ENCODE measurements at places on chromosomes 16 and 17.

- DNase-seq = peak; percentile 59
Observed at GRCh38 chr16:85079785-85080570, 32.3 kb downstream of the CIBAR2 start.

DNA sequence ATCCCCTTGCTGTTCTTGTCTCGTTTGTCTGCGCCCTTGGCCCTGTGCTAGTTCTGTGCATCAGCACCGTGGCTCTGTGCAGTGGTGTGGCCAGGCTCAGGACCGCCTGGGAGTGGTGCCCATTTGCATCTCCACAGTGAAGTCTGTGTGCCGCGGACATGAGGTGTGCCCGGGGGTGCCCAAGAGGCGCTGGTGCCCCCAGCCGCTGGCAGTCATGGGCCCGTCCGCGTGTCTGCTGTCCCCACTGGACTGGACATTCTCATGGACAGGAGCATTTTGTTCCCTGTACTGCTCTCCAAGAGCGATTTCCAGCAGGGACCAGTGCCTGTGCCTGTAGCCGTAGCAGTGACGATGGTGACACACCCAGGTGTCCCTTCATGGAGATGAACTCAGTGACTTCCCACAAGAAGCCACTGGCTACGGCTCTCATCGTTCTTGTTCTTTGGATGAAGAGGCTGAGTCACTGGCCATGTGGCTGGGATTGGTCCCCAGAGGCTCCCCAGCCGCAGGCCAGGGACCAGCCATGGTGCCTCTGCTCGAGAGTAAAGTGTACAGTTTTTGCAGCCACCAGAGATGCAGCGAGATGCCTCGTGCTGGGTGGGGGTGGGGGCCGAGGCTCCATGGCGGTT lies 13.0 kb upstream of the MC1R start:
- DNase-seq = no peak

DNA sequence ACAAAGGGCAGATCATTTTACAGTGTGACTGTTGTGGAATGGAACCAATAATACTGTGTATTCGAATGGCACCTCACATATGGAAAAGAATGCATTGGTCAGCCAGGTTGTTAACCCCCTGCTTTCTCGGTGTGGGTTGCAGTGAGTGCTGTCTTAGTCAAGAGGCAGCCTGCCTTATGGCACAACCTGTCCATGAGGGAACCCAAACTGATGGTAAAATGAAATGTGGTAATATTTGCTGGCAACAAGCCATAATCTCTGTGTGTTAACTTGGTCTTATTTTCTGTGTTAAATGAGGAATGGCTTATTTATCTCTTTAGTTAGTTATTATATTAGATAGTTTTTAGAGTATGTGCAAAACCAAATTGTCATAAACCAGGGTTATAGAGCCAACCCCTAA lies 81.6 kb downstream of the TMC6 start:
- DNase-seq = peak; percentile 24

DNA sequence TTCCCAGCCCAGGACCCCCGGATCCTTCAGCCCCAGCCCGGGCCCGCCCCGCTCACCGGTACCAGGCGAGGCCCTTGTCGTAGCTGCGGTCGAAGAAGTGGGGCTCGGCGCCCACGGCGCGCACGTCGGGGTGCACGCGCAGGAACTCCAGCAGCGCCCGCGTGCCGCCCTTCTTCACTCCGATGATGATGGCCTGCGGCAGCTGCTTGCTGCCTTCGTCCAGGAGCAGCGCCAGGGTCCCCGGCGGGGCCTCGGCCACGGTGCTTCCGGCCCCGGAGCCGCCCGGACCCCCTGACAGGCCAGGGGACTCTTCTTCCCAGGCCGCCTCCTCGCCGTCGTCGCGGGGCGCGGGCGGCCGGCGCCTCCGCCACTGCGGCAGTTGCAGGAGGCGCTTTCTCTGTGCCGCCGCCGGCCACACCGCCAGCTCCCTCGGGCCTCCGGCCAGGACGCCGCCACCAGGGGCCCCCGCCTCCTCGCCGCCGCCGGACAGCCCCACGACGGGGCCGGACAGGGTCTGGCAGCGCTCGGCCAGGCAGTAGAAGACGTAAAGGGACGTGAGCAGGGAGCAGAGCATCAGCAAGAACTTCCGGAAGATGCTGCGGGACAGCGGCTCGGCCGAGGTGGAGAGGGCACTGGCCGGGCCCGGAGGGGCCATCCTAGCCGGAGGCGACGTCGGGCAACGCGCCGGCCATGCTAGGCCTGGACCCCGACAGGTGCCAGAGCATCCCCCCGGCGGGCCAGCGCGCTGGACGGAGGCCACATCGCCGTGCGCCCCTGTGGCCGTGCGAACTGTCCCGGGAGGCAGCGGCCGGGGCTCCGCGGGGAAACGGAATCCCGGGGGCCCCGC lies 1.0 kb downstream of the HS3ST3A1 start:
- DNase-seq = no peak

DNA sequence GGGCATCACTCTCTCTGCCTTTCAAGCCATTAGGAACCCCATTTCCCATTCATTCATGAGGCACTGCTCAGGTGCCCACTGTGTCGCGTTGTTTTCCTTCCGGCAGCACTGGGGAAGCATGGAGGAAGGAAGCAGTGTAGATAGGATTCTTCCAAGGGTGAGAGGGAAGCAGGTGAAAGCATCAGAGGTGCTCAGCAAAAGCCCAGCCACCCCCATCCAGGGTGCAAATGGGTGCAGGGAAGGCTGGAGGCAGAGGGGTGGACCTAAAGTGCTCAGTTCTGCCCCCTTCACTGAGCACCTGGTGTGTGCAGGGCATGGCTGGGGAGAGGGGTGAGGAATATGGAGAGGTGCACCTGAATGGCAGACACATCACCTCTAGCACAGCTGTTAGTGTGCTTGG lies 3.4 kb upstream of the NXPH3 start:
- no peak for DNase-seq

DNA sequence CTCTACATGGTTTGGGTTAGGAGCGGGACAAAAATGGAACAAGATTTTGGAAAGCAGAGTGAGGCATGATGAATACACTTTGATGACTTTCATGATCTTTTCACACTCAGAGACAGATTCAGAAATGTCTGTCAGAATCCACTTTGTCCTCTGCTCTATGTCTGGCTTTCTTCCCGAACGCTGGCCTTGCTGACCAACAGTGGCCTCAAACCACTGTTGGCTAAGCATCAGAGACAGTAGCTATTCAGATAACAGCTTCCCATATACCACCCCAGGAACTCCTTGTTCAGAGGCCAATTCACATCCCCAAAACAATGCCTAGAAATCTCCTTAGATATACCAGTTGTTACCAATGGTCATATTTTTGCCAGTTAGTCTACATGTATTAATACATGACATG lies 40.9 kb downstream of the FBXL20 start:
- no peak for DNase-seq

GRCh38 chr17:55452139-55452790 lies 30.6 kb upstream of the MMD start:
- no peak for DNase-seq

DNA sequence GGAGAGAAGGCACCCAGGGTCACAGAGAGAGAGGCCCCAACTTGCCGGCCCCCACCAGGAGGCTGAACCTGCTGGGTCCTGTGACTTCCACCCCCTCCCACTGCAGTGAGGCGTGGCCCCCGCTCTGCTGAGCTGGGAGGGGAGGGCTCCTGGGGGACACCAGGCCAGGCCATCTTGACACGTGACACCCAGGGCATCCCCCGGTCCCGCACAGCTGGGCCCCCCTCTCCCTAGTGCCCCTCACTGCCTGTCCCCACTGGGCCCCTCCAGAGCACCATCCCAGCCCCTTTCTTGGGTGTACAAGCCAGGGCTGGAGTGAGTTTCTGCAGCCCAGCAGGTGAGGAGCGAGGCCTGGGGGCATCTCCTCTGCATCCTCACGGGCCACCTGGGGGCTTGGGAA lies 12.4 kb downstream of the UBALD1 start:
- DNase-seq = no peak

GRCh38 chr17:78979780-78980623 lies at the start of gene LGALS3BP:
Gene LGALS3BP, minus strand, starts transcription at chr17:78979923. Its CDS starts 2,732 bp downstream, at chr17:78977191.
- no peak for DNase-seq

DNA sequence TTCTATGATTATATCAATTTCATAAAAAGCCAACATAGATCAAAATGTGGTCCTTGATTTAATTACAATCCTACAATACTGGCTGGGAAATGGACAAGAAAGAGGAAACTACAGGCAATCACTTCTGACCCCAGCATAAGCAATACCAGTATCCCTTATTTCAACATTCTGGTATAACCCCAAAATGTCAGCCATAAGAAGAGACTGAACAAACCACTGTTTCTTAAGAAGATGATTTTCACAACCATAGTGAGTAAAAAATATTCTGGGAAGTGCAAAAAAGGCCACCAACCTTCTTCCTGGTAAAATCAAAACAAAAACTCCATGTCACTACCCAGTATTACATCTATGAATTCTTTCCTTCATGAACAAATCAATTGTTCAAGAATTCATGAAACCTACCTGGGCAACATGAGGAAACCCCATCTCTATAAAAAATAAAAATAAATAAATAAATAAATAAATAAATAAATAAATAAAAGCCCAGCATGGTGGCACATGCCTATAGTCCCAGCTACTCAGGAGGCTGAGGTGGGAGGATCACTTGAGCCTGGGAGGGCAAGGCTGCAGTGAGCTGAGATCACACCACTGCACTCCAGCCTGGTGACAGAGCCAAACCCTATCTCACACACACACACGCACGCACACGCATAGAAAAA lies 7.5 kb downstream of the N4BP1 start:
- no peak for DNase-seq

GRCh38 chr16:10343124-10343760 lies 42.6 kb upstream of the ATF7IP2 start:
- no peak for DNase-seq

DNA sequence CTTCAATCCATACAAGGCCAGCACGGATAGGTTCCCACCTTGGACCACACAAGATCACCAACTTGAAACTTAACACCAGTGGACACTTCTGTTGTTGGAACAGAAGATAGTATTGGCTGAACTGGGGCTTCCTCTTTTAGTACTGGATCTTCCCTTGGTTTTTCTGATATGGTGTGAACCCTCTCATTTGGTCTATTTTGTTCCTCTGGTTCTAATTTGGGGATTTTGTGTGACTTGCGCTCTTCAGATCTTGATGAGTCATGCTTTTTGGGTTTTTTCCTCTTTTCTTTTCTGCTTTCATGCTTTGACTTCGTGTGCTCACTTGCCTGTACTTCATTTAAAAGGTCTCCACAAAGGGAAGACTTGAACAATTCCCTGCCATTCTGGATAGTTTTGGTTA lies 39.0 kb downstream of the SOST start:
- DNase-seq = no peak

GRCh38 chr17:42210046-42210445 lies 15.8 kb upstream of the GHDC start:
- no peak for DNase-seq

- DNase-seq = no peak
Observed at GRCh38 chr16:19283637-19284036, 1.9 kb upstream of the CLEC19A start.

DNA sequence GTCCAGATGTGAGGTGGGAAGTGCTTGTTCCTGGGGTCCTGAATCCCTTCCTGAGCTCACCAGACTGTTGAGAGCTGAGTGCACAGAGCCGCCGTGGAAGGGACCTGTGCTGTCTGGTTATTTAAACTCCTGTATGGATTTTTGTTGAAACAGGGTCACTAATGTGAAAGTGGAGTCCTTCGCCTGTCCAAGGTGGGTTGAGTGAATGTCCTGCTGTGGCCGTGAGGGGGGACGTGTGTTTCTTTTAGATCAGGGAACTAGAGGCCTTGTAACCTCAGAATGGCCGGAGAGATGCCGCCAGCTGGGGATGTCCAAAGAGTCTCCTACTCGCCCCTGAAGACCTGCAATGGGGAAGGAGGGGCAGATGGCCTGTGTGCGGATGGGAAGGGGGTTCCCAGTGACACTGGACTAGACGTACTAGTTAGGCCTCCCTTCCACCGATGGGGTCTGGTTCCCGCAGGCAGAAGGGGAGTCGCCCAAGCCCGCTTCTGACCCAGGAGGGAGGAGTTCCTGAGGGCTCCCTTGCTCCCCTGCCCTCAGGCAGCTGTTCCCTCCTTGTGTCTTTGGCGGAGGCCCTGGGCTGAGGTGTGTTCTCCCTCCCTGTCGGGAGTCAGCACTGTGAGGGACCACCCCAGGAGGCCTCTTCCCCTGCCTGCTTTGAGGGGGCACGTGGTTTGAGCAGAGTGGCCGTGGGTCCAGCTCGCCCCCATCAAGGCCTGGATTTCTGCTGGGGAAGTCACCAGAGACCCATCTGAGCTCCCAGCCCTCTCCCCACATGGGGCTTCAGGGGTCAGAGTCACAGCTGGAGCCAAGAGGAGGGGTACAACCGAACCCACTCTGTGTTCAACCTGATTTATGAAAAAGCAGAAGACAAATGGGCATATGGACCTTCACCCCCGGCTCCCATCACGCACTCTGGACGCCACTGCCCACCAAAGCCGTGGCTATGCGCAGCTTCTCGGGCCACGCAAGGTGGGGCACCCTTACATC lies 30.9 kb downstream of the OR1D5 start:
- DNase-seq = no peak

DNA sequence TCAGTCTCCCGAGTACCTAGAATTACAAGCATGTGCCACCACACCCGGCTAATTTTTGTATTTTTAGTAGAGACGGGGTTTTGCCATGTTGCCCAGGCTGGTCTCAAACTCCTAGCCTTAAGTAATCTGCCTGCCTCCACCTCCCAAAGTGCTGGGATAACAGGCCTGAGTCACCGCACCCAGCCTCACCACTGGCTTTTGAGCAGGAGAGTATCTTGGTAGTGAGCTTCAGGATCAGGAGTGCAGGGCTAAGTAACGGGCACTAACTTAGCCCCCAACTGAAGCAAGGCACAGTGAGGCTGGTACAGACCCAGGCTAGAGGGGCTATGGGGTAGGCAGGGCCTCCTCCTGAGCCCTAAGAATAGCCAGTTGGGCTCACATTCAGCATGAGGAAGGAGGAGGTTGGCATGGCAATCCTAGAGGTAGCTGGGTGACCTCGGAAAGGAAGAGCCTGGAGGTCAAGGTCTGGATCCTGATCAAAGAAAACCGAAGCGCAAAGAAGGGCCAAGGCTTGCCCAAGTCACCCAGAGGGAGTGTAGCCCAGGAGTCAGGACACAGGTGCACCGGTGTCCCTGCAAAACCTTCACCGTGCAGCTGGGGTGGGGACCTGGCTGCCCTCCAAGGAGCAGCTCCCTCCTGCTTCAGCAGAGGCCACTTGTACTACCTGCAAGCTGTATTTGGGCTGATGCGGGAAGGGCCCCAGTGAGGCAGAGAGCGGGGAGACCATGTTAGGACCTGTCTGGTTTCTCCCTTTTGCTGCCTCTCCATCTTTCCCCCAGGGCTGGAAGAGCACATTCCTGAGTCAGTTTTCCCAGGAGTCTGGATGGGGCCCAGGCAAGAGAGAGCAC lies 1.3 kb upstream of the ADGRG5 start:
- DNase-seq = peak; percentile 9

- DNase-seq = no peak
Observed at GRCh38 chr16:29812754-29813643, 1.0 kb downstream of the PRRT2 start.

- no peak for DNase-seq
Observed at GRCh38 chr17:60345233-60345632, 46.7 kb downstream of the USP32 start.

- DNase-seq = no peak
Observed at GRCh38 chr16:70410734-70411133, 28.2 kb downstream of the ST3GAL2 start.

GRCh38 chr16:83830769-83831455 lies 23.1 kb downstream of the HSBP1 start:
- DNase-seq = no peak

Measured in D341Med (cell line).